ENCODE measurements at places on chromosomes 5 and 9. TPM values are rescaled to one million over a fixed set of nuclear protein-coding genes. Genes with fewer than 3 reads are reported as not detected.
A peak's percentile ranks its signal among the peaks of the same experiment; 100 is the strongest.

GRCh38 chr9:96056226-96056625 is 180.7 kb downstream of the ERCC6L2 start:
- no peak for DNase-seq

DNA sequence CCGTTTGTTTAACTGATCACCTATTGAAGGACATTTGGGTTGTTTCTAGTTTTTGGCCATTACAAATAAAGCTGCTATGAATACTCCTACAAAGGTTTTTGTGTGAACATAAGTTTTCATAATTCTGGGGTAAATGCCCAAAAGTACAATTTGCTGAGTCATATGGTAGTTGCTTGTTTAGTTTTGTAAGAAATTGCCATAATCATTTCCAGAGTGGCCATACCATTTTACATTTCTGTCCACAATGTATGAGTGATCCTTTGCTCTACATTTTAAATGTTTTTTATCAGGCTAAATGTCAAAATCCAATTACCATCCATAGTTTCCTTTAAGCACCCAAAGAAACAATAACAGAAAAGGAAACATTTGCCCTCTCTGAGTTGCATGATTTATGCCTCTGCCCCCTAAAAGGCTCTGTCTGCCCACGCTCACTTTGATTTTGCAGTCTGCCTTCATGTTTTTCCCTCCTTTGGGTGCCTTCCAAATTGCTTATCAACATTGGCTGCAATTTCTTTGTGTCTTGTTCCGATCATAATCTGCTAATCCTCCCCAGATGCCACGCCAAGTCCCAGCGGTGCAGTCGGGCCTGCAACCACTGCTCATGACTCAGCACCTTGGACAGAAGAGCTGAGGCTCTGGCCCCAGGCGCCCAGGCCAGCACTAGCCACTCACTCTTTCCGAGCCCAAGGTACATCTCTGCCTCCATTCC is 339.2 kb downstream of the PIK3R1 start:
- DNase-seq, result peak; percentile 55

CYLC2 gene
- not detected for total RNA-seq

GRCh38 chr5:98573834-98574320 is 199.6 kb upstream of the RGMB start:
- DNase-seq, result no peak

Data from renal cortical epithelial cell (primary cell).